ENCODE measurements at places on chromosomes 3 and 15.

DNA sequence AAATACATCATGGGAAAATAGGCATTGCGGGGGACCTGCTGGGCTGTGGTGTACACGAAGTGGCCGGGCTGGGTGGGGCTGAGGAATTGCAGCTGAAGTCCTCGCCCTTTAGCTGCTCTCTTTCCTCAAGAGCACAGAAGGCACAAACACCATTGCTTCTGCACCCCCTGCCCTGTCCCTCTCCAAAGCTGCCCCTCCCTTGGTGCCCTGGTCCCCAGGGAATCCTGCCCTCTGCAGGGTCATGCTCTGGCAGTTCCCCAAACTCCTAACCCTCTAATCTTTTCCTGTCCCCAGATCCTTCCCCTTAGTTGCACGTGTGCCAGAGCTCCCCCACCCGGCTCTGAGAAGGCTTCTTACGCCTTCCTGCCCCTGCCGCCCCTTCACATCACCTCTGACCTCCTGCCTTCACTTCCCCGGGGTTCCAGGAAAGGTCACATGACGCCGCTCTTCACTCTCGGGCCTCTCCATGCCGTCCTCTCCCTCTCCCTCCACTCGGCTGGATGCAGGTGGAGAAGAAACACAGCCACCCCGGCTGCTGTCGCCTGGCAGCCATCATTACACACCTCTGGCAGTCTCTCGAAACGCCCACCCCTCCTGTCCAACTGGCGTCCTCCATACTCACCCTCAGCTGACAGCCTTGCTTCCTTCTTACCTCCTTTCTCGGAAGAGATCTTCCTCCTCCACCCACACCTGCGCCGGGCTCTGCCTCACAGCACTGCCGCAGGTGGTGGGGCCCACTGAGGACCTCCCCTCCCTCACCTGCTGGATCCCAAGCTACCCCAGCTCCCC lies 6.9 kb upstream of the PCSK6 start:
- no peak for DNase-seq

- DNase-seq: no peak
These were observed 3.9 kb upstream of the NIT2 start for GRCh38 chr3:100330651-100331050.

- no peak for DNase-seq
These were observed 35.6 kb upstream of the FAM107A start for GRCh38 chr3:58612830-58613229.

GRCh38 chr15:31236184-31237042 lies 90.2 kb upstream of the KLF13 start:
- DNase-seq: no peak

- no peak for DNase-seq
These were observed 804.1 kb upstream of the LMCD1 start for GRCh38 chr3:7697548-7697947.

DNA sequence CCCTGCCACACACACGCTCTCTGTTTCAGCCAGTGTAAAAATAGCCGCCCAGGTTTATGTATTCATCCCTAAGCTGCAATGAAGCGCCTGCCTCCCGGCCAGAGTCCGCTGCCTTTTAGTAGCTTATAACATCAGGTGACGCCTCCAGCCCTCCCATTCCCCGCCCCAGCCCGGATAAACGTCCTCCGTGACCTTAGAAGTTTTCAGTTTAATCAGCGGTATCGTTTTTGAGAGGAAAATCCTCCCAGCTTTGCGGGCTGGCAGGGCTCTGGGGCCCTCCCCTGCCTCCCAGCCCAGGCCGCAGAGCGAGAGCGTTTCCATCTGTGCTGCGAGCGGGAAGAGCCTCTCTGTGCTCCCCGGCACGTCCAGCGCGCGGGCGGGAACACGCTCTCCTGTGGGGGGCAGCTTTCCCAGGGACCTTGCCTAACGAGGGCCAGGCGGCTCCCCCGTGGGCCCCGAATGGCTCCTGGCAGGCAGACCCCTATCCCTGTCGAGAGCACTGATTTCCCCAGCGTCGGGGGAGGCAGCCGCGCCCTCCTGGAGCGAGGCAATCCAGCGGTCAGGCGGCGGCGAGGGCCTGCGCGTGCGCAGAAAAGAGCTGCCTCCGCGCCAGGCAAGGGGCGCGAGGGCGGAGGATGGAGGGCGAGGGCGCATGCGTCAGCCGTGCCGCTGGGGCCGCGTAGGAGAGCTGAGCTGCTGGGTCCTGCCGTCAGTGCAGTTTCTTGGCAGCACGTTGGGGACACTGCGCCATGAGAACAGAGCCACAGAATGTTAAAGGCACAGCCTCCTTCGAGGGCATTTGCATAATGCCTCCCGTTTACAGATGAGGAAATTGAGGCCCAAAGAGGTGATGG lies 71.1 kb downstream of the CCNL1 start:
- peak; percentile 92 for DNase-seq

- no peak for DNase-seq
These were observed 80.4 kb upstream of the MEF2A start for GRCh38 chr15:99485153-99485961.

GRCh38 chr3:189685860-189686259 lies 54.7 kb downstream of the TP63 start:
- no peak for DNase-seq

GRCh38 chr3:133662278-133662651 lies 524 bp upstream of the TOPBP1 start:
- DNase-seq: no peak

- DNase-seq: no peak
These were observed 12.6 kb downstream of the IL12A start for GRCh38 chr3:160001148-160001760.

DNA sequence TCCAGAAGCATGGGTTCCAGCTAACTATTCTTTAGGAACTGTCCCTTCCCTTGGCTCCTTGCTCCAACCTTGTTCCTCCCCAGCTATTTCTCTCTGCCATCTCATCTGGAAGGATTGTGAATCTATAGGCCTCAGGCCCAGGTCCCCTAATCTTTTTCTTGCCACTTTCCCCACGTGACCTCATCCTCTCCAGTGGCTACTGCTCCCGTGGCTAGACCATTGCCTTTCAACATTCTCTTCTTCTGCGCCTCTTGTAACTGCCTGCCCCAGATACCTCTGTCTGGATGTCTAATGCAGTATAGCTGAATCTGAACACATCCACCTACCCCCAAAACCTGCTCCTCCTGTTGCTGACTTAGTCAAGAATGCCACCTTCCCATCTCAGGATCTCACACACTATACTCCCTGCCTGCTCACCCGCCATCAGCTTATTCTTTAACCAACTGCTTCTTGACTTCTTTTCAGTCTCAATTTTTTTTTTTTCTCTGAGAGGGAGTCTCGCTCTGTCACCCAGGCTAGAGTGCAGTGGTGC lies 5.2 kb downstream of the GPX1 start:
- DNase-seq: no peak

DNA sequence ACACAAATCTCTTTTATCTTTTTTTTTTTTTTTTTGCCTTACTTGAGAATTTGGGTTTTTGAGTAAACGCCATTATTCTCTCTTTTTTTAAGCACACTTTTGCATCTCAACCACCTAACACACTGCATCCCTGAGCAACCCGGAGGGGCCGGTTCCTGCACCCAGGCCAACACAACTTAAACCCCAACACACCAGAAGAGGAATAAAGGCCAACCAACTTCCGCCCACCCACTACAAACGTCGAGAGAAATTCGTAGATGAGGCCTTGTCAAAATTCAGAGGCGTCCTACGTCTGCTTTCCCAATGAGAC lies 389 bp upstream of the CCNB2 start:
- DNase-seq: no peak

GRCh38 chr15:58650102-58650501 lies 99.4 kb downstream of the ADAM10 start:
- DNase-seq: no peak

- DNase-seq: no peak
These were observed 166.6 kb upstream of the MCTP2 start for GRCh38 chr15:94064676-94065313.

DNA sequence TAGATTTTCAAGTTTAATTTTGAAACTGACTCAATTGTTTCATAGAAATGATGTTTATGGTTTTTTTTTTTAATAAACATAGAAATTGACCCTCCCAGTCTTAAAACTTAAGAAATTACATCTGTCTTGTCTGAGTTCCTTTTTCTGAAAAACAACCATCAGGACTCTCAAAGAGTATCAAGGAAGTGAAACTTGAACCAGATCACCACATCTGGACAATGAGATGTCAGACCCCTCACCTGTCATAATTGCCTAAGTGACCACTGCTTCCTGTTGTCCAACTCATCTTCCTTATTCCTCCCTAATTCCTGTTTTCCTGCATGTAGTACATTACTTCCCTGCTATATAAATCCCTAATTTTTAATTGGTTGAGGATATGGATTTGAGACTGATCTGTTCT lies 441.5 kb upstream of the ARHGEF26 start:
- DNase-seq: no peak

All from activated T-helper 1 cell treated with Interleukin-2 at 50 U/mL for 16 hours (primary cell).